ENCODE measurements at places on chromosomes 3 and 15.

GRCh38 chr3:31572236-31573004, 39.7 kb downstream of the STT3B start:
- DNase-seq: no peak

DNA sequence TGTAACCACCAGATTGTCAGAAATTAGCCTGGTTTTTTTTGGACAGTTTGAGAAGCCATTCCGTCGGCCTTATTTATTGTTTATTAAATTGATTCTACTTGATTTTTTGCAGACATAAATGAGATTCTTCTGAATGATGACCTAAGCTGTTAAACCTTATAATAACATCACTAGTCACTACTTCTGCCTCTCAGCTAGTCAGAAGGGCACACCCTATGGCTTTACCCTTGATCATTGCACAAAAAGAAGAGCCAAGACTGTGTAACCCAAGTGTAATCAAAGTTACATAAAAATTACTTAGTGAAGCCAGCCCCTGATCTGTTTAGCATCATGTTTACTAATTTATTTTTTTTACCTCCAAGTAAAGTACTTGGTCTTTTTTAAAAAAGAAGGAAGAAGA, 64.3 kb downstream of the CHL1 start:
- no peak for DNase-seq

DNA sequence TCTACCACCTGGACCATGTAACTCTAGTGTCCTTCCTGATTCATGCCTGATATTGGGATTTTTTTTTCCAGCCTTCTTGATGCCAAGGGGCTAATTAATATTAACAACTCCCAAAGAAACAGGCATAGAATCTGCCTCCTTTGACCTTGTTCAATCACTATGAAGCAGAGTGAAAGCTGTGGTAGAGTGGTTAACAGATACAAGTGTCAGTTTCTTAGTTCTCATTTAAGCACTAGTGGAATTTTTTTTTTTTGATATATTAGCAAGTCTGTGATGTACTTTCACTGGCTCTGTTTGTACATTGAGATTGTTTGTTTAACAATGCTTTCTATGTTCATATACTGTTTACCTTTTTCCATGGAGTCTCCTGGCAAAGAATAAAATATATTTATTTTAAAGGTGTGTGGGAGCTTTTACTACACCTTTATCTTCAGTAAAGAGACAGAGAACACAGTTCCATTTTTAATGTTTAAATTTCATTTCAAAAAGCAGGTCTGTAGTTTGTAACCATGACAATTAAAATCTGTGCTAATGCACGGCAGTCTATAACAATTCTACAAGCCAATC, 67.1 kb downstream of the TOP2B start:
- no peak for DNase-seq

DNA sequence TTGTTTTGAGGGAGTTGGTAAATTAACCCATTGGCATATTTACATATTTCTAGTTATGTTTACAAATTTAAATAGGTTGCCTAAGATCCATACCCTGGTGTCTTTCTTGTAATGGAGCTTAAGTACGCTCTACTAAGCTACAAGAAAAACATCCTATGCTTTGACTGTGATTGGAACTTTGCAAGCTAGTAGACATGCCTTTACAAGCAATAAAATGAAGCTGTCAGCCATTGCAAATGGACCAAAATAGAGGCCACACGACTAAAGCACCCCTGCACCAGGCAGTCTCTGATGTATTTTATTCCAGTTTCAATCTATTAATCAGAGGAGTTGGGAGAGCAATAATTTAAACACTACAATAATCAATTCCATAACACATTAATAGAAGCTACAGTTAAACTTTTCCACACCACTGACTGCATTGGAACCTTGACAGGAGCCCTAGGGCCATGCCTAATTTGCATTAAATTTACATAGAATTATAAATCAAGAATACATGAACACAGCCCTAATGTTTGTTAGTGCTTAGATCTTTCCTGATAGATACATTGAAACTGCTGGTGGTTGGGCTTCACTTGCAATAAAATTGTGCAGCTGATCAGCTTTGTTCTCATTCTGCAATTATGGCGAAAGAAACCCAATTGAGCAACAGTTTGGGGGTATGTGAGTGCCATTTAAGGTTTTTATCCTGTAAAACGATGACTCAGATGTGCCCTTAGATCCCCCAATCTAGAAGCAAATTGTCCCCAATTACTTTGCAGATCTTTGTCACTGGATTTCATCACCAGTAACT, 360.1 kb downstream of the LSAMP start:
- DNase-seq: no peak

DNA sequence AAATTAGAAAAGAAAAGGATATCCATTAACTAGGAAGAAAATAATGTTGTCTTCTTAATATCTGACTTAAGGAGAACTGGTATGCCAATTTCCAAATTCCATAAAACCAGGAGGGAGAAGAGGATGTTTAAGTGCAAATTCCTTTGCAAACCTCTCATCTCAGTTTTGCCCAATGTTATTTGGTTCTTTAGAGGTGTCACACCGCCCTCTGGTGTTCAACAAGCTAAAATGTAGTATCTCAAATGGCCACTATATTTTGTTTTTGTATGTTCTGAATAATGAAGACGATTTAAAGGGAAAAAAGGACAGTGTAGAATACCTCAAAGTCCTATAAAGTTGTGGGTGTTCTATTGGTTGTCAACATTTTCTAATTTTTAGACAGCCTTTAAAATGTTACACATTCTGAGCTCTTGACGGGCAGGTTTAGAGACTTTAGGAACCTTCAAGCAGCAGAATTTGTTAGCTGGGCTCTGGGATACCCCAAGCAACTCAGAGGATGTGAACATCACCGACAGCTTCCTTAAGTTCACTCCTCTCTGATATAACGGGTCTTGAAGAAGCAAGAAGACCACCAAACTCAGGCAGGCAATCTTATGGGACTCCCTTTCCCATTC, 458.3 kb downstream of the MFSD1 start:
- DNase-seq: no peak

GRCh38 chr3:13568515-13569028, 19.6 kb downstream of the FBLN2 start:
- no peak for DNase-seq

DNA sequence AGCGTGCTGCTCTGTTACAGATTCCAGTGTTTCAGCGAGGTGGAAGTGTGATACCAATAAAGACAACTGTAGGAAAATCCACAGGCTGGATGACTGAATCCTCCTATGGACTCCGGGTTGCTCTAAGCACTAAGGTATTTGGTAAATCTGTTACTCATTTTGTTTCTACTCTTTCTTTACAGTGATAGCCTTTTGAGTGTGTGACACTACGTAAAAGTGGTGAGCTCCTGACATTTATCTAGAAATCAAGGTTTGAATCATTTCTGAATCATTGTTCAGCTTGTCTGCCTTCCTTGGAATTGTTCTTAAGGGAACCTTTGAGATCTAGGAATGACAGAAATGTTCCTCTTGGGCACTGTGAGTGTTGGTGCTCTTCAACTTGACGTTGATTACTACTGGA, 11.2 kb upstream of the CAPN3 start:
- no peak for DNase-seq

- DNase-seq: no peak
These were observed 490.2 kb upstream of the ADAMTS9 start for GRCh38 chr3:65177960-65178376.

GRCh38 chr3:168707900-168708299, 612.2 kb upstream of the GOLIM4 start:
- no peak for DNase-seq

- no peak for DNase-seq
These were observed 26.5 kb downstream of the EFHB start for GRCh38 chr3:19907523-19907922.

GRCh38 chr15:60095711-60096110, 91.6 kb downstream of the FOXB1 start:
- no peak for DNase-seq

- no peak for DNase-seq
These were observed 284.5 kb upstream of the SEMA6D start for GRCh38 chr15:47432826-47433225.

- no peak for DNase-seq
These were observed 510.4 kb upstream of the AGTR1 start for GRCh38 chr3:148187296-148187695.

- no peak for DNase-seq
These were observed 2.0 kb downstream of the SNRK start for GRCh38 chr3:43288366-43288765.

DNA sequence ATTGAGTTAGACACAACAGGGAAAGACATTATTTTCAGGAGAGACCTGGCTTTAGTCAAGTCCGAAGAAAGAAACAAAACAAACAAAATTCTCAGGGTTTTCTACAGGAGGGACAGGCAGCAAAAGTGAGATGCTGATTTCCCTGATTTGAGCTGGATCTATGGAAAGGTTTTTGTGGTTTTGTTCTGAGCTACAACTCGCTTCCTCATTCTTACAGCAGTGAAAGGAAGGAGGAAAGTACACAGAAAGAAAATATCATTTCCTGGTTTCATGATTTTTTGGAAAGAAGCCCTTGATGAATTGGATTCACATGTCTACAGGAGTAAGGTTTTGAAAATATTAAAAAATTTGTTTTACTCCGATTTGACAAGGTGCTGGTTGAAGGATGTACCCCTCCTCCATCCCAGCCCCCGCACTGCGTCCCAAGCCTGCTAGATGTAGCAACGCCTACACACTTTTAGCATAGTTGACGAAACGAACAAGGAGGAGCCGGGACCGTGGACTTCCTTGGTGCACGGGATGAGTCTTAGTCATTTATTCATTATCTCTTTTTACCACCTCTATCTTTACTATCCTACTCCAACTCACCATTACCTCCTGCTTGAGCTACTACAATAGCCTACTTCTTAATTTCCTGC, 10.8 kb downstream of the PRICKLE2 start:
- no peak for DNase-seq

- DNase-seq: no peak
These were observed 124.8 kb upstream of the NR2E3 start for GRCh38 chr15:71685420-71685993.
